NCI-H69 (cell line): ENCODE measurements at places on chromosomes 1 and 21.

- peak; percentile 1 for DNase-seq
Observed at GRCh38 chr1:119954476-119955422, 58.4 kb upstream of the ADAM30 start.

- DNase-seq: no peak
Observed at GRCh38 chr1:111199881-111200801, at the start of gene DENND2D. Gene DENND2D, minus strand, starts transcription at chr1:111200646. Its CDS starts 187 bp downstream, at chr1:111200459.

GRCh38 chr1:18325136-18325535 is 155.6 kb upstream of the KLHDC7A start:
- no peak for DNase-seq

DNA sequence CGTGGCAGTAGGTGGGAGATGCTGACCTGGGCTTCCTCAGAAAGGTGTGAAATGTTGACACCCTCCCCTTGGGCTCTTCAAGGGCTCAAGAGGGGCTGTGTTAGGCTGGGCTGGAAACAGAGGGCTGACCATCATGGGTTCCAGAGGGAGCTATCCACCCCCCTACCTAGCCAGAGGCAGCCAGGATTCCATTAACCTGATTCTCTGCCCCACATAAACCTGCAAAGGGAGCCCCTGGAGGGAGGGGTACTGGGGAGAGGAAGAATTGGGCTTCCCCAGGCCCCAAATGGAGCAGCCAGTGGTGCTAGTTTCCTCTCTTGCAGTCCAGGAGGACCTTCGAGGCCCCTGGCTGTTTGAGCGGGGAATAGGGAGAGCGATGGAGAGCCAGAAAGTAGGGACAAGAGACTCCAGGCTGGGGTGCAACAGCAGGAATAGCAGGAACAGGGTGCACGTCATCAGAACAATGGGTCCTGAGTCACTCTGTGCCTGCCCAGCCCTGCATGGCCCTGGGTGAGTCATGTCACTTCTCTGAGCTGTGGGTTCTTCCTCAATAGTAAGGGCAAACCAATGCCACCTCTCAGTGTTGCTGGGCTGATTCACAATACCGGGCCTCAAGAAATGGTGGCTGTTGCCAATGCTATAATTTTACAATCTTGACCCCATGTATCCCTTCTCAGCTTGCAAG is 121.2 kb downstream of the EPHB2 start:
- no peak for DNase-seq

GRCh38 chr1:230029244-230029941 is 37.6 kb upstream of the GALNT2 start:
- DNase-seq: peak; percentile 16

- DNase-seq: no peak
Observed at GRCh38 chr1:28680151-28680550, 11.6 kb downstream of the GMEB1 start.

DNA sequence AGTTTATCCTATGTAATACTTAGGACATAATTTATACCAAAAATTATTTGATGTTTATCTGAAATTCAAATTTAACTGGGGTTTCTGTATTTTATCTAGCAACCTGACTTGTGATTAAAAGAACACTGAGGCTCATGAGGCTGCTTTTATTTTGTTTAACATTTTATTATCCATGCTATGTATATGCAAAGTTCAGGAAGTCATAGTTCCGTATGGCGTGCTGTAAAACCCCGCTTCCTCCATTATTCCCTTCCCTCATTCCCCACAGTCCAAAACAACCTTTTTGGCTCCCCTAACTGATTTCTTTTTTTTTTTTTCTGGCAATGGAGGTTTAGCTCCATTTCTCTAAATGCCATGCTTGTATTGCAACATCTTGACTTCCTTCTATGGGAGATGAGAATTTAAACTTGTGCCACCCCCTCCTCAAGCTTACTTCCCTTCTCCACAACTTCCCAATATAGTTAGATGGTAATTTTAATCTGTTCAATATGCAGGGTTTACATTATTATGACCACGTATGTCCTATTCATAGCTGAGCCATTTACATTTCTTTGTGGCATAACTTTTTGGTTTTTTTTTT is 138.0 kb upstream of the DNAH14 start:
- DNase-seq: no peak

DNA sequence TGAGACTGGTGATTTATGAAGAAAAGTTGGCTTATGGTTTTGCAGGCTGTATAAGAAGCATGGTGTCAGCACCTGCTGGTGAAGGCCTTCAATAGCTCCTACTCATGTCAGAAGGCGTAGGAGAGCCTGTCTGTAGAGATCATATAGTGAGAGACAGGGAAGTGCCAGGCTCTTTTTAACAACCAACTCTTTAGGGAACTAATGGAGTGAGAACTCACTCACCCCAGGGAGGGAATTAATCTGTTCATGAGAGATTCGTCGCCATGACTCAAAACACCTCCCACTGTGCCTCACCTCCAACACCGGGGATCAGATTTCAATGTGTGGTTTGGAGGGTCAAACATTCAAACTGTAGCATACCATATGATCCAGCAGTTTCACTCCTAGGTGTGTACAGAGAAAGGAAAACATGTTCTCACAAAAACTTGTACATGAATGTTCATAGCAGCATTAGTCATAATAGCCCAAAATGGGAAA is 72.6 kb downstream of the TTC3 start:
- DNase-seq: peak; percentile 87

DNA sequence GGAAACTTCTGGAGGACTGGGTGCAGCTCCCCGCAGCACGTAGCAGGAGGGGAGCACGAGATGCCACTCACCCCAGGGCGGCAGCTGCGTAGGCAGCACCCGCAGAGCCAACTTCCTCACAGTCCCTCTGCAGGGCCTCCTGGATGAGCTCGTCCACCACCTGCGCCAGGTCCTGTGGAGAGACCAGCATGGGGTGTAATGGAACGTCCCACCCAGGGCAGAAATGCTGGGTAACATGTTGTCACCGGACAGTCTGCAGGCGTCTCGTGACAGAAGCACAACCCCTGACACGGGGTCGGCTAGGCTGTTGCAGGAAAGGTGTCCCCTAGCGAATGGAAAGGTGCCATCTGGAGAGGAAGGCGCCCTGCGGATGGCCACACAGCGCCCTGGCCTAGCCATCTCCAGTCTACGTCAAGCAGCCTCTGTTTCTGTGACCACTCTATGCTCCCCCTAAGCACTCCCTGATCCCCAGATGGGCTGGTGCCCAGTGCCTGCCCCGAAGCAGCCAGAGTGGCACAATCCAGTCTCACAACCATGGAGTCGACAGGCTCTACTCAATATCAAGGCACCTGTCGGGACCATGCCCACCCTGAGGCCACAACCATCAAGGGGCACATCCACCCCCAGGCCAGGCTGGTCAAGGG is 21.2 kb downstream of the MCM3AP start:
- DNase-seq: no peak

- no peak for DNase-seq
Observed at GRCh38 chr1:195577748-195578147, 1030.5 kb downstream of the KCNT2 start.

GRCh38 chr1:51799372-51799771 is 79.2 kb downstream of the NRDC start:
- no peak for DNase-seq

- DNase-seq: no peak
Observed at GRCh38 chr1:246169019-246169418, 338.1 kb downstream of the SMYD3 start.

DNA sequence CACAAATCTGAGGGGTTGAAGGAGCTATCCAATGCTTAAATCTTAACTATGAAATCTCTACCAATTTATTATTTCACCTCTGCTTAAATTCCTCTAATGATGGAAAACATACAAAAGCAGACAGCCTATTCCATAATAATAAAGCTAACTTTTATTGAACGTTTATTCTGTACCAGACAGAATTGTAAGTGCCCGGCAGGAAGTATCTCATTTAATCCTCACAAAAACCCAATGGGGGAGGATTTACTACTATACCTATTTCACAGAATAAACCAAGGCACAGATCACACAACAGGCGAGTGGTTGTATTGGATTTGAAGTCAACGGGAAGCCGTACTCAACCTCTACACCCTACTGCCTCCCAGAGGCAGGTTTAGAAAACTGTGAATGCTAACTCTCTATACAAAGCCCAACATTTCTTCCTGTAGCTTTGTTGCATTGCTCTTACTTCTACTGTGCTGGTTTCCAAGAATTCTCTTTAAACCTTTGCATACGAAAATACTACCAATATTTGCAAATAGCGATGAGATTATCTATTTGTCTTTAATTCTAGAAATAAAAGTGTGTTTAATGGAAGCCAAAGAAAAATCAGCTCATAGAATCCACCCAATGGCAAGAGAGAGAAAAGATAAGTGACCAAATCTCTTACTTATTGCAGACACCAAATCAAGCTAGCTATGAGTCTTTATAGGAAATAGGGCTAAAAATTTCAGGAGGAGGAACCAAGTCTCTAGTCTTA is 33.5 kb upstream of the C1orf53 start:
- peak; percentile 87 for DNase-seq

DNA sequence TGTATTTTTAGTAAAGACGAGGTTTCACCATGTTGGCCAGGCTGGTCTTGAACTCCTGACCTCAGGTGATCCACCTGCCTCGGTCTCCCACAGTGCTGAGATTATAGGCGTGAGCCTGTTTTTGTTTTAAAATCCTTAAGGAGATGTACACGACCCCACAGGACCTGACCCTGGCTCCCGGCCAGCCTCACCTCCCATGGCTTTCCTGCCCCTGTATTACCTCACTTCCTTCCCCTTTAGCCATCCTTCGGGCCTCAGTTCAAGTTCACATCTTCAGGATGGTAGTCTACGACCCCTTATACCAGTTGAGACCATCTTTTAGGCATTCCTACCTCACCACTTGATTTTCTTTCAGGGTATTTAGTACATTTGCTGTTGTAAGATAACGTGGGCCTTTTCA is 36.3 kb downstream of the TCP10L start:
- DNase-seq: no peak

DNA sequence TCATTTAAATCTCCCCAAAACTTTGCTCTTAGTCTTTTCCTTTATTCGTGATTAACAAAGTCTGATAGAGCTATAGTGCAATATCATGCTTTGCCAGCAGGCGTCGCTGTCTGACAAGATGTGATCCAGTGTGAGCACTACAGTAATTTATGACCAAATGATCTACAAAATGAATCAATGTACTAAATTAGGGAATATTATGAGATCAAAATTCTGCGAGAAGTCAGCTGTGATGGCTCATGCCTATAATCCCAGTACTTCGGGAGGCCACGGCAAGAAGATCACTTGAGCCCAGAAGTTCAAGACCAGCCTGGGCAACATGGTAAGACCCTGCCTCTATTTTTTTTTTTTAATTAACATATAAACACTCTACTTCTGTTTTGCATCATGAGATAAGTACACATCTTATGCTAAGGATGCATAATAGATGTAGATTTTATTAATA is 3.6 kb upstream of the SPSB1 start:
- peak; percentile 15 for DNase-seq

DNA sequence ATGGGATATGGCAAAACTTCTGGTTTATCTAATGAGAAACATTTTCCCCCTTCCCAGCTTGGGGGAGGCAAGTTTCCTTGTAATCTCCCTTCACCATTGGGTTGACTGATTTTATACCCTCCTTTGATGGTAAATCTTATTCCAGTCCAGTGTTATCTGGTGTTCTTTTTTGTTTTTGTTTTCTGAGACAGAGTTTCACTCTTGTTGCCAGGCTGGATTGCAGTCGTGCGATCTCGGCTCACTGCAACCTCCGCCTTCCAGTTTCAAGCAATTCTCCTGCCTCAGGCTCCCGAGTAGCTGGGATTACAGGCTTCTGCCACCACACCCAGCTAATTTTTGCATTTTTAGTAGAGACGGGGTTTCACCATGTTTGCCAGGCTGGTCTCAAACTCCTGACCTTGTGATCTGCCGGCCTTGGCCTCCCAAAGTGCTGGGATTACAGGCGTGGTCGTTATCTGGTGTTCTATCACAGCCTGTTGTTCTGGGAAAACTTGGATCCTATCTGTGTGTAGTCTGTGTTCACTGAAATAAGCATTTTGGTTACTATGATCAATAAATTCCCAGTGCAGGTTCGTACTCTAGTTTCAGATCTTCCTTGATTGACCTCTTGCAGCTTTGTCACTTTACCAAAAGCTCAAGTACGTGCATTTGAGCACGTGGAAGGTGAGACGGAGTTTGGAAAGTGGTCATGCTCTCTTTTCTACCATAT is 281.1 kb downstream of the NCAM2 start:
- DNase-seq: no peak

- no peak for DNase-seq
Observed at GRCh38 chr1:18954270-18955071, 2.0 kb downstream of the IFFO2 start.

DNA sequence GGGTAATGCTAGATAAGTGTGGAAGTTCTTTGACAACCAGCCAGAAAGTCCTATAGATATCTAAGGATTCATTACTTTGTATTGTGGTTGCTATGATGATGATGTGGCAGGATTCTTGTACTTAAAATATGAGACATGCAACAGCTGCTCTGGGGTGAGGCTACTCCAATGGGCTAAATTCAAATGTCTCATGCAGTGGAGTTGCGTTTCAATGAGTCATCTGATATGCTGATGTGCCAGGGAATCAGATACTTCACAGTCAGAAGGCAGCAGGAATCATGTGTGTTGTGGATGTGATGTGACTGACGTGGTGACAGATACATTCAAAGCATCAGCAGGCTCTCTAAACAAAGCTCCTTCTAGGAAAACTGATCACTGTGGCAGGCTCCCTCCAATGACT is 66.5 kb downstream of the TSEN15 start:
- no peak for DNase-seq

DNA sequence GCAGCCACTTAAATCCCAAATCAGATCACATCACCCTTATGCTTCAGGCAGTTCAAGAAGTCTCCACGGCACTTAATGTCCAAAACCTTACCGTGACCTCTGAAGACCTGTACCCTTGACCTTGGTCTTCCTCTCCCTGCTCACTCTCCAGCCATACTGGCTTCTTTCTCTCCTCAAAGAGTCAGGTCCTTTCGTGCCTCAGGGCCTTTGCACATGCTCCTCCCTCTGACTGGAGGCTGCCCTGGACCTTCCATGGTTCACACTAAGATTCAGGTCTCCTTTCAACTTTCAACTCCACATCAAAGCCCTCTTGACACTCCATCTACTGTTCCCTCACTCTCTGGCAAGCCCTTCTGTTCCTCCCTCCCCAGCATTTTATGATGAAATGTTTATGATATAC is 289.9 kb upstream of the VAMP3 start:
- no peak for DNase-seq

- peak; percentile 35 for DNase-seq
Observed at GRCh38 chr1:62912028-62912638, 128.2 kb downstream of the ATG4C start.

- DNase-seq: no peak
Observed at GRCh38 chr1:69657971-69658370, 90.2 kb downstream of the LRRC7 start.

GRCh38 chr1:186404454-186405051 is 28.9 kb downstream of the ODR4 start:
- peak; percentile 58 for DNase-seq

DNA sequence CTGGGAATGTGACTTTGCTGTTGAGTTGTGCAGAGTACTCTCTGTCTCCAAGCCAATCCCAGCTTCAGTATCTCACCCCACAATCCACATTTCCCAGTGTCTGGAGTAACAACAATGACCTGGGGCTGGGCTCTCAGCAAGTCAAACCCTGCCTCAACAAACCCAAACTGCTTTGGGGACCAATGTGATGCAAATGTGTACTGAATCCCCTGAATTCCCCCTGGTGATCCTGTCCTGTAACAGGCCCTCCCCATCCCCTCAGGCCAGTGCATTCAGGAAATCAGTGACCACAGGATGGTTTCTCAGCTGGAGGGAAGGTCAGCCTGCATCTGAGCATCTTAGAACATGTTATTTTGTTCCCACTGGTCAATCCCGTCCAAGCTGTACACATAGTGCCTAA is 36.7 kb upstream of the HAO2 start:
- no peak for DNase-seq
